ENCODE measurements at places on chromosomes 12 and 14. TPM values are rescaled to one million over a fixed set of nuclear protein-coding genes. Genes with fewer than 3 reads are reported as not detected.

INHBC gene
- total RNA-seq, result not detected

GPR84 gene
- not detected for total RNA-seq

CACNA1C gene
- total RNA-seq, result 9.2 TPM

POLE2 gene
- total RNA-seq, result 2.9 TPM

TAS2R46 gene
- 0.87 TPM for total RNA-seq

ZDHHC22 gene
- total RNA-seq, result not detected

PAX9 gene
- total RNA-seq, result 0.29 TPM

MBD6 gene
- 116 TPM for total RNA-seq

PDE6H gene
- total RNA-seq, result not detected

KCNH3 gene
- total RNA-seq, result not detected

CFAP73 gene
- total RNA-seq, result not detected

All from mucosa of descending colon (tissue), 3 donors.